ENCODE measurements at places on chromosomes 5 and 9.

DNA sequence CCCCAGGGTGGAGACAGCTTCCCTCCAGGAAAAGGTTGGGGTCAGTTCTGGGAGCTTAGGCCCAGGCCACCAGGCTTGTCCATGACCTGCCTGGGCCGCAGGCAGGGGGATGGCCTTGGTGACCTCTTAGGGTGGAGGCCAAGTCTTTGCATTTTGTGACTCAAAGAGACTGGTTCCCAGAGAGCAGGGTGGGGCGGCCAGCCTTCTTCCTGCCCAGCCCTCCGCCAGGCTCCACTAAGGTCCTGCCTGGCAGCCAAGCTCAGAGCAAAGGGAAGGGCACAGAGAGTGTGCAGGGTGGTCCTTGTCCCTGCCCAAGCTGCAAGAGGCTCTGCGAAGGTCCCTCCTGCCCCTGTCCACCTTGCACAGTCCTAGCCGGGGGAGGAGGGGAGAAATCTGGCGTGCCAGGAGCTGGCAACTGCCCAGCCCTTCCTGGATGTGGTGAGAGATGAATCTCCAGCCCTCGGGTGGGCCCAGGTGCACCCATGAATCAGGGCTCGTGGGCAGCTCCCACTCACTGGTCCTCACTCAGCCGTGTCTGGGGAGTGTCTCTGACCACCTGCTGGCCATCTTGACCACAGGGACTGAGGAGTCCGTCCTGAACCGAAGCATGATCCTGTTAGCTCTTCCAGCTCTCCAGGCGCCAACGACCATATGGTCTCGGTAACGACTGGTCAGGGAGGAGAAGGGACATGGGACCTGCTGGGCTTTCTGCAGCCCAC lies 2.3 kb upstream of the PTGDS start:
- no peak for DNase-seq

DNA sequence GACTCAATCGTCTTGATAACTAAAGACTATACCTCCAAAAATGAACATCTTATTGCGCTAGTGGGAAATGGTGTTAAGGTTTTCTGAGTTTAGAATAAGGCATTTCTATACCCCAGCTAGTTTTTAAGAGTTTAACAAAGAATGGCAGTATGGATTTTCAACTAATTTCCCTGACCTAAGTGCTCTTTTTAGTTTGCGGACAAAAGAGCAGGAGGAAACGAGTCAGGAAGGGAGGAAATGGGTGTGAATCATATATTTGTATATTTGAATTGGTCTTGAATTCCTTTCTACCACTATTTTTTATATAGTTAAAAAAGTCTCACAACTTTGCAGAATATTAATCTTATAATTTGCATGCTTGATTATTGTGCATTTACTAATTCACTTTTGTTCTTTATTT lies 516.3 kb upstream of the ZNF608 start:
- DNase-seq = no peak

DNA sequence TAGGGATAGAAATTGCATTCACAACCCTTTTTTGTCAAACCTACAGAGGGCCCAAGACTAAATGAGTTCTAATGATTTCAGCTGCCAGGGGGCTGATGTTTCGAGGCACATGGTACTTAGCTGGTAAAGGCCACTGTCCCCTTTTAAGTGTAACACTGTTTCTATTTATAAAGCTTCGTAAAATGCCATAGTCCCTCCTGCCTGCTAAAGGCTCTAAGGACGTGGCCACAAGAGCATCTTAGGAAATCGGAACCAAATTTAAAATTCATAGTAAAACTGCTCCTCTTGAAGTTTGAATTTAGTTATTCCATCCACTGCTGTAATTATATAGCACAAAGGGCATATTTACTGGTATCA lies 170.3 kb upstream of the WWC1 start:
- no peak for DNase-seq

GRCh38 chr5:171989946-171990712 lies 16.3 kb downstream of the FBXW11 start:
- DNase-seq = no peak

DNA sequence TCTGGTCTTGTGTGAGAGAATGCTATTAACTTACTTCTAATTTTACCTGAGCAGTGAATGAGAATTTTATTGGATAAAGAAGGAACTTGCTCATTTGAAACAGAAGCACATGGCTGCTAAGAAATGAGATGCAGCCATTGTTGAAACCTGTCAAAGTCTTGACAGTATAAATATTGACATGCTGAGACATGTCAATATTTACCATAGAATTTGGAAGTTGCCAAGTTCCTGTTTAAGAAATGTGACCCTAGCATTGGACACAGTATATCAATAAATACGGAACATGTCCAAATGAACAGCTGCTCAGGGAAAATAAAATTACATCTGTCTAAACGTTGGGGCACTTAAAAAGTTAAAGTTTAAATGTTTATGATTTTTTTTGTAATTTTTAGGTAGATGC lies 7.8 kb downstream of the XRCC4 start:
- DNase-seq = no peak

DNA sequence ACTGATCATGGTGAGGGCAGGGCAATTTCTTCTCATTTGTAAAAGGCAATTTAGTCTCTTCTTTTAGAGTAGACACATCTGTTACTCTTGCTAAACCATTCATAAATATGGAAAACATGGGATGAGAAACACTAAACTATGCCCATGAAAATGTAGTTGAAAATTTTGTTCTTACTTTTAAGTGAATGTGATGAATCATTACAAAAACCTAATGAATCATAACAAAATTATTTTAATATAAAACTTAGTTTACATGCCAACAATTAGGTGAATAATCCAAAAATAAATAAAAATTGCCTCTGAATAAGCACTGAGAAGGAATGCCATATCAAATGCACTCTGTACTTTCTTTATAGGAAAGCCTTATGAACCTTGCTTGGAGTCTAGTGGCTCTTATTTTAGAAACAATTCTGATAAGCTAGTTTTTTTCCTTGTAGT lies 297.7 kb upstream of the EFNA5 start:
- DNase-seq = no peak

GRCh38 chr5:97936231-97936630 lies 753.2 kb upstream of the RIOK2 start:
- DNase-seq = no peak

DNA sequence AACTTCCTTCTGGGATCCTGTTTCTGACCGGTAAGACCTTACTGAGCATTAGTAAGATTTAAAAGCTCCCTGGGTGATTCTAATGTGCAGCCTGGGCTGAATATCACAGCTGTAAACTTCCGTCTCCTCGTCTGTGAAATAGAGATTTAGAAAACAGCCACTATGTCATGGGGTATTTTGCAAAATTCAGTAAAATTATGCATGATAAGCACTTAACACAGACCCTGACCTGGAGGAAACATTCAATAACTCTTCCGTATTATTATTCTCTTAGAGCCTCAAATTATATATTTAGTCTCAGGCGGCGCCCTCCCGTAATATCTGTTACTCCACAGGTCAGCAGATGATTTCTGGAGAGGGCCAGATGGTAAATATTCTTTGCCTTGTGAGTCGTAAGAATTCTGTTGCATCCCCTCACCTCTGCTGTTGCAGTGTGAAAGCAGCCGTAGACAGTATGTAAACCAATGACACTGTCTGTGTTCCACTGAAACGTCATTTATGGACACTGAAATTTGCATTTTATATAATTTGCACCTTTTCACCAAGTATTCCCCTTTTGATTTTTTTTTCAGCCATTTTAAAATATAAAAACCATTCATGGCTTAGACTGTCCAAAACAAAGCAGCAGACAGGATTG lies 39.2 kb upstream of the RARS1 start:
- no peak for DNase-seq

- peak; percentile 61 for DNase-seq
Observed at GRCh38 chr5:149141224-149141956, at the start of gene ABLIM3. Gene ABLIM3 (plus strand): TSS chr5:149141493. CDS start chr5:149142096, 603 bp downstream.

- DNase-seq = no peak
Observed at GRCh38 chr9:135082536-135082935, 4.9 kb upstream of the OLFM1 start.

GRCh38 chr5:57302643-57303042 lies 128.8 kb downstream of the GPBP1 start:
- no peak for DNase-seq

- no peak for DNase-seq
Observed at GRCh38 chr9:85246541-85246940, 495.2 kb downstream of the AGTPBP1 start.

- DNase-seq = no peak
Observed at GRCh38 chr9:12425878-12426864, 267.0 kb upstream of the TYRP1 start.

GRCh38 chr5:127839496-127840197 lies 136.5 kb downstream of the CCDC192 start:
- no peak for DNase-seq

DNA sequence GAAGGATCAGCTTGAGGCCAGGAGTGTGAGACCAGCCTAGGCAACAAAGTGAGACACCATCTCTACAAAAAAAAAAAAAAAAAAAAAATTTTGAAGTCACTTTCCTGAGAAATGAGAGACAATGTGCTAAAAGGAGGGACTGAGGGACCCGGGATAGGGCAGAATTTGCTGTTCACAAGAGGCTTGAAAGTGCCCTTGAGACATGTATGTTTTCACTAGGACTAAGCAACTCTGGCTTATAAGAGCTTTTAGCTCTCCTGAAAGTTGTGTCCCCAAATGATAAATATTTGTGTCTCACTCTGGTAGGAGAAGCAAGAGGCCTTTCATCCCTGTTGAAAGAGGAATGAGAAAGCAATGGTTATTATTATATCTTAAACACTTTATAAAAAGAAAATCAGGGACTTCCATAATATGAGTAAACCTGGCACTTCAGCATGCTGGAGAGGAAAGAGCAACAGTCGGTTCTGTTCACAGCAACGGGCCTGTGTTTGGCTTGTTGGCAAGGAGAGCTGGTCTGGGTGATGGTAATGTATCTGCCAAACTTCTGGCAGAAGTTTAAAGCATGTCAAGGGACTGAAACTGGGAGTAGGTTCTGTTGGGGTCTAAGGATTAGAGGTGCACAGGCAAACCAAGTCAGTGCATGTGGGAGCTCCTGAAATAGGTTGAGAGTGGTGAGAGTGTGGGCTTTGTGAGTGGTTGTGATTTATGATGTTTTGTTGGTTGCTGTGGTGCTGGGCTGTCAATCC lies 32.2 kb downstream of the ENTREP1 start:
- no peak for DNase-seq

DNA sequence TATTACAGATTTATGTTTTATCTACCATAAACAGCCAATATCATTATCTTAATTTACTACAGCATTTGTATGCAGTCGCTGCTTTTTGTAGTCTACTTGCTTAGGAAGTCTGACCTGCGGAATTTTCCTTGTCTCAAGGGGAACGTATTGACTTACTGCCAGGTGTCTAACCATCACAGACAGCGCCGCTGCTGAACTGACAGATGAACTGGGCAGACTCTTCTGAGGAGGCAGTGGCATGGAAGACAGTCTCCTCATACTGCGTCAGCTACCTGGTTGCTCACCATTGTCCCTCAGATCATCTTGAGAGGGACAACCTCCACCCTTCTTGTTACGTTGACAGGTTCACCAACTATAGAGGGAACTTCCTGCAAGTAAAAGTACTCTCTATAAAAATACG lies 574.3 kb upstream of the ZNF462 start:
- DNase-seq = no peak

DNA sequence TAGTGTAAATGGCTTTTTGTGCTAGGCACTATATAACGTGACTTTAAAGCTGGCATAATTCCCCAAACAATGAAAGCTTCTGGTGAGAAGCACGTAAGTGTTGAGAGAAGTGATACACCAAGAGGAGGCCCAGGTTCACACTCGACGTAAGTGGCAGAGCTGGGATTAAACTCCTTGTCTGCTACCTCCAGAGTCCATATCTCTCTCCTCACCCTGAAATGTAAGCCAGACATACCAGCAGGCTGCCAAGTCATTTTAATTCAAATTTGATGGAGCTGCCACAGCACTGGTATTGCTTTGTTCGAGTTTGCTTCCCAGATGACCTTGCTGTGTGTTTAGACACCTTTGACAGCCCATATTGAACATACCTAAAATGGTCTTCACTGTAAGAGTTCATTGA lies 319.7 kb downstream of the GLIS3 start:
- DNase-seq = no peak

DNA sequence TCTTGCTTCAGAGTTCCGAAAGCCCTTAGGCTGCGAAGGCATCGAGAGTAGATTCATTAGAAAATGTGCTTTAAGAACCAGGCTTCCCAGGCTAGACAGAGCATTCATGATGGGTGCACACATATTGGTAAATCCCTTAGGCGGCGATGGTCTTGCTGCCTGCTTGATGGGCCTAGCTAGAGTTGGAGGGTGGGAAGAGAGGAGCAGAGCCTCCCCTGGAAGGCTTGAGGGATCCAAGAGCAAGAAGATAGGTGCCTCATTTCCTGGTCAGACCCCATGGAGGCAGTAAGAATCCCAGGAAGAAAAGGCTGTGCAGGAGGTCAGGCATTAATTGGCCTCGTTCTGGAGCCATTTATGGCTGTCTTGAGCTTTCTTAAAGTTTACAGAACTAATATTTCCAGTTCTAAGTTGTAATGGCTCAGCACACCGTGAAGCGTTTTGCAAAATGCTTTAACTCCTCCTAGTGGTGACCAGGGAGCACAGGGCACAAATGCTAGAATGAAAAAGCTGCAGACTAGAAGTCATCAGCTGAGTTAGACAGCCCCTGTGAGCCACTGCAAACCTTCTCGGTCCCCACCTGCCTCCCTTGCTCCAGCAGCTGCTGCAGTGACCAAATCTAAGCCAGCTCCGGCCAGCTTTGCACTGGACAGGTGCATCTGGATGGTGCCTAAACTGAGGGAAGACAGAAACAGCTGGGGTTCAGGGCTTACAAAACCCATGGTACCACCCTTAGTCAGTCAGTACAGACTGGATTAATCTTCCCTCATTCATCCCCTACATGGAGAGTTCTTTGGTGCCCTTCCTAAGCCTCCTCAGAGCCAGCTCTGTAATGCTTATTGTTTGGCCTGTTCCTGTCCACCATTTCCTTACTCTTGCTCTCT lies 14.7 kb downstream of the SLC45A2 start:
- DNase-seq = peak; percentile 51

- DNase-seq = peak; percentile 74
Observed at GRCh38 chr5:156922207-156922792, 40.7 kb downstream of the TIMD4 start.

- no peak for DNase-seq
Observed at GRCh38 chr5:17918373-17919104, 284.3 kb downstream of the TAF11L14 start.

- peak; percentile 86 for DNase-seq
Observed at GRCh38 chr5:136037001-136037705, 8.4 kb downstream of the TGFBI start.

DNA sequence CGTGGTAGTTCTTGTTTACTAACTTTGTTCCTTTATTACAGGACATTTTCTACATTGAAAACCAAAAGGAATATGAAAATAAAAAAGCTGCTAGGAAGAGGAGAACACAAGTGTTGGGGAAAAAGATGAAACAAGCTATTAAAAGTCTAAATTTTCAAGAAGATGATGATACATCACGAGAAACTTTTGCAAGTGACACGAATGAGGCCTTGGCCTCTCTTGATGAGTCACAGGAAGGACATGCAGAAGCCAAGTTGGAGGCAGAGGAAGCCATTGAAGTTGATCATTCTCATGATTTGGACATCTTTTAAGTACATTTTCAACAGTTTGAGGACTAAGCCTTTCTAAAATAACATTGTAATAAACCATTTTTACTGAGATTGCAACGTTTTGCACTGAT lies 23.8 kb downstream of the PHAX start:
- DNase-seq = no peak

- DNase-seq = no peak
Observed at GRCh38 chr5:72908664-72909063, 47.2 kb upstream of the FCHO2 start.

Data from MM.1S (cell line).